ENCODE measurements at places on chromosomes 2 and 18.
A peak's percentile ranks its signal among the peaks of the same experiment; 100 is the strongest.

DNA sequence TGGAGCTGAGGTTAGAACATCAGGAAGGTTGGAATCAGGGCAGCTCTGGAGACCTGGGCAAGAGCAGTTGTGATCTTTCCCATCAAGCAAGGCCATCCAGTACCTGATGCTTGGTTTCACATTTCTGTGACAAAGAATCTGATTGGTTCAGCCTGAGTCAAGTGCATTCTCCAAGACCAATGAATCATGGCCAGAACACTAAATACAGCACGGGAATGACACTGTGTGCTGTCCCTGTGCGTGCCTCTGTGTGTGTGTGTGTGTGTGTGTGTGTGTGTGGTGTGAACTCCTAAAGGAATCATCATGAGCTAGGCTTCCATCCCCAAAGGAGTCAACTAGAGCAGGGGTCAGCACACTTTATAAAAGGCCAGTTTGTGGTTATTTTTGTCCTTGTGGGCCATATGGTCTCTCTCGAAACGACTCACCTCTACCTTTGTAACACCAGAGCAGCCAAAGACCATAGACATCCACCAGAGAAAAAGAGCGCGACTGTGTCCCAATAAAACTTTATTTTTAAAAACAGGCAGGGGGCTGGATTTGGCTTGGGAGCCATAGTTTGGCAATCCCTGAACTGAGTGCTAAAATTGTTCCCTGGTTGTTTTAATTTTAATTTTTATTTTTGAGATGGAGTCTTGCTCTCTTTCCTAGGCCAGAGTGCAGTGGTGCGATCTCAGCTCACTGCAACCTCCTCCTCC, 99.7 kb downstream of the INHBB start:
- no peak for DNase-seq

DNA sequence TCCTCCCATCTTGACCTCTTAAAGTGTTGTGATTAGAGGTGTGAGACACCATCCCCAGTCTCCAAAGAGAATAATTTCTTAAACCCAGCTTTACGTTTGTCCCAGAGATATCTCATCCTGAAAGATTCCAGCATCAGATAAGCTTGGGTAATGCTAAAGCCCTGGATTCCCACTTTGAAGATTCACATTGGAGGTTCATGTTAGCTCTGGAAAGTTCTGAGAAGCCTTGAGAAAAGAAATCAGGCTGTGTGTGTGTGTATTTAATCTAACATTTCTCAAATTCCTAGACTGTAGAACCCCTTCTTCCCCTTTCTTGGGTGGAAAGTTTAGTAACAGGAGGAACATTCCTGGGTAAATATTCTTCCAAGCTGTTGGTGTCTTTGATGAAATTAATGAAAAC, 18.0 kb downstream of the ZNF532 start:
- DNase-seq: no peak

- DNase-seq: no peak
Measured at GRCh38 chr2:30678410-30679137, 128.7 kb downstream of the CAPN13 start.

GRCh38 chr2:204900487-204900886, 355.2 kb downstream of the PARD3B start:
- no peak for DNase-seq

GRCh38 chr2:237262838-237263771, 150.9 kb downstream of the COL6A3 start:
- DNase-seq: no peak

DNA sequence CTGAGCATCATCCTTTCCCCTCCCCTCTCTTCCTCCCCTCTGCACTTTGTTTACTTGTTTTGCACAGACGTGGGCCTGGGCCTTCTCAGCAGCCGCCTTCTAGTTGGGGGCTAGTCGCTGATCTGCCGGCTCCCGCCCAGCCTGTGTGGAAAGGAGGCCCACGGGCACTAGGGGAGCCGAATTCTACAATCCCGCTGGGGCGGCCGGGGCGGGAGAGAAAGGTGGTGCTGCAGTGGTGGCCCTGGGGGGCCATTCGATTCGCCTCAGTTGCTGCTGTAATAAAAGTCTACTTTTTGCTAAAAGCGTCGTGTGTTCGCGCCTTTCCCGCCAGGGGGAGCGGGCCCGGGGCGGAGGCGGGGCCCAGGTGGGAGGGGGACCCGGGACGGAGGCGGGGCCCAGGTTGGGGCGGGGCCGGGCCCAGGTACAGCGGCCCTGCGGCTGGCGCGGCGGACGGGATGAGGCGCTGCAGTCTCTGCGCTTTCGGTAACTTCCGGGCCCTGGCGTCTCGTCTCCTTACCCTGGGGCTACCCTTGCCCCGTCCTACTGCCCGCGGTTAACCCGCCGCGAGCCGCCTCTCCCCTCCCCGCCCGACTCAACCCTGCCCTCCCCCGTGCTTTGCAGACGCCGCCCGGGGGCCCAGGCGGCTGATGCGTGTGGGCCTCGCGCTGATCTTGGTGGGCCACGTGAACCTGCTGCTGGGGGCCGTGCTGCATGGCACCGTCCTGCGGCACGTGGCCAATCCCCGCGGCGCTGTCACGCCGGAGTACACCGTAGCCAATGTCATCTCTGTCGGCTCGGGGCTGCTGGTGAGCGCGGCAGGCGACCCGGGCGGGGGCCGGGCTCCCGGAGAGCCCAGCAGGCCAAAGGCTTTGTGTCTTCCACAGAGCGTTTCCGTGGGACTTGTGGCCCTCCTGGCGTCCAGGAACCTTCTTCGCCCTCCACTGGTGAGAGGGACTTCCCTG, at the start of gene KRTCAP3:
KRTCAP3 (plus strand) TSS at position 424 of the 962 bp plus-strand sequence; CDS start at position 456, 32 bp downstream.
- DNase-seq: no peak

DNA sequence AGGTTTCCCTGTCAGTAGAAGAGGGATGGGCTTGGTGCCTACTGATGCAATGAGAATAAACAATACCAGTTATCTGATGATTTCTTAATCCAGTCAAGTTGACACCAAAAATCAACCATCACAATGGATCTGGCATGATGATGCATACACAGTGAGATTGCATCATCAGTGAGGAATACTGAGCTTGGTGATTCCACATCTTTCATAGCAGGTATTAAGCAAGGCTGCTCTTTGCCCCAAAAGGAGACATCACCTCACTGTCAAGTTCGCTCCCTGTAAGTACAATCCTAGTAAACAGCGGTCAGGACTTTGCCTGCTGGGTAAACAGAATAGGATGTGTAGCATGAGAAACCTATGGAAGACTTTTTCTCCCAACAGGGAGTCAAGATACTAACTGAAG, 282.7 kb upstream of the CDH2 start:
- DNase-seq: no peak

- DNase-seq: no peak
Measured at GRCh38 chr2:47375307-47375706, 27.6 kb upstream of the MSH2 start.

- no peak for DNase-seq
Measured at GRCh38 chr2:32947484-32948143, 861 bp downstream of the LTBP1 start.

GRCh38 chr2:195672674-195673073, 15.6 kb downstream of the SLC39A10 start:
- no peak for DNase-seq

DNA sequence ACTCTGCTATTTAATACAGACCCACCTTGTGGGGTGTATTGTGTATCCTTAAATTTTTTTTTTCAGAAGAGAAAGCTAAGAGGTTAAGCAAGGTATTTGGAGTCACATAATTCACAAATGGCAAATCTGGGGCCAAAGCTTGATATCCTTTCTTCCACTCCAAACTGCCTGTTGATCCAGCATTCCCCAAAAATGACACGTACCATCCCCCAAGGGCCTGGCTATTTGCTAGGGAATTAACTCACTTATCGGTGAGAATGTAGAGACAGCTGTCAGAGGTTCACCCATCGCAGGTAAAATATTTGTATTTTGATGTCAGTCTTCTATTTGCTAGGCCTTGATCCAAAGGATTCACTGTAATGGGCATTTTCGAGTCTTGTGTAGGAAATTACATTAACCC, 103.6 kb upstream of the FZD7 start:
- DNase-seq: no peak

GRCh38 chr2:195763866-195764265, 106.8 kb downstream of the SLC39A10 start:
- DNase-seq: no peak

GRCh38 chr2:16055848-16056580, 115.7 kb downstream of the MYCN start:
- peak; percentile 74 for DNase-seq

- DNase-seq: peak; percentile 71
Measured at GRCh38 chr18:25350489-25351251, 1.3 kb downstream of the ZNF521 start.

- DNase-seq: peak; percentile 31
Measured at GRCh38 chr2:158539176-158540005, 82.6 kb downstream of the PKP4 start.

DNA sequence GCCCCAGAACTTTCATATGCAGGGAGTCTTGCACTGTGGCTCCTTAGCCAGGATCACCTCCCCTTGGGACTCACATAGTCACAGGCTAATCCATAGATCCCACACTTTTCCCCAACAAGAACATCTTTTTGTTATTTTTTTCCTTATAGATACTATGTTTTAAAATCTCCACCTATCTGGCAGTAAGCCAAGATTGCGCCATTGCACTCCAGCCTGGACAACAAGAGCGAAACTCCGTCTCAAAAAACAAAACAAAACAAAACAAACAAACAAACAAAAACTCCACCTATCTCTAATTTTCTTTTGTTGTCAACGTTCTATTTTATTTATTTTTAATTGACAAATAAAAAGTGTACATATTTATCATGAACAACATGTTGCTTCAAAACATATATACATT, 141.7 kb downstream of the PDE11A start:
- DNase-seq: no peak

DNA sequence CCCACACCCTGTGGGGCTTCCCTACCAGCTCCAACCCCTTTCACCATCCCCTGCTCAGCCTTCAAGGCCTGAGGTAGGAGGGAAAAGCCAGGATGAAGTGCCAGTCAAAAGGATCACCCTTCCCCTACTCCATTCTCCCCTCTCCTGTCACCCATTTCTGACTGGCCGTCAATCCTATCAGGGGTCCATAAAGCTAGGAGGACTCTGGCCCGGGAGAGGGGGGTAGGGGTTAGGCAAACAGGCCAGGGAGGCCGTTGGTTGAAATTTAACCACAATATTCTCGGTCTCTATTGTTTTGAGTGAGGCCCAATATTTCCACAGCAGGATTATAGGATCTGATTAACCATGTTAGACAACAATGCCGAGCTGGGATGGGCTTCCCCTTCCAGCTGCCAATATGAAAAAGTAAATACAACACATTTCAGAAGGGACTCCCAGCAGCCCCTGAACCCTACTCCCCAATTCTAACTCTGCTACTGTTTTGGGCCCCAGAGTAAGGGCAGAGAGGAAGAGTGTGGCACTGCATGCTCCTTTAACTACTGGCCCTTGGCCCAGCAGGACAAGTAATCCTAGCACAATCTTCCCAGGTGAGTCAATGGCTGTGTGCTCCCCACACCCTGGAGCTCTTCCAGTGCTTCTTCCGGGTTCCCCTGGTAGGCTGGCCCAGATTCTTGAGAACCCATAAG, 10.6 kb upstream of the IHH start:
- no peak for DNase-seq

GRCh38 chr2:11022591-11023273, 111.0 kb downstream of the KCNF1 start:
- DNase-seq: no peak

DNA sequence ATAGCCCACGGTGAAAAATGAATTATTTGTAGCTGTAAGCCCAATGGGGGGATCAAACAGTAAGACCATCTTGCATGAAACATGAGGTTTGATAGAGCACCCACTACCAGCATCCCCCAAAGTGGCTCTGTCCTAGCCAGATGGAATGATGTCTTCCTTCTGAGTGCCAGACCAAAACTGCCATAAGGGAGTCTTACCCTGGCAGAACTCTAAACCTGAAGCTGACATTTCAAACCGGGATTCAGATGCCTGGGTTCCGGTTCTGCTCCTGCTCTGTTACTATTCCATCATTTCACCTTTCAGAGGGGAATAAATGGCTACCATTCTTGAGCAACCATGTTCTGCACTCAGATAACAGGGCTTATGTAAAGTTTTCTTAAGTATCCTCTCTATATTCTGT, 67.4 kb downstream of the MYO3B start:
- DNase-seq: no peak

DNA sequence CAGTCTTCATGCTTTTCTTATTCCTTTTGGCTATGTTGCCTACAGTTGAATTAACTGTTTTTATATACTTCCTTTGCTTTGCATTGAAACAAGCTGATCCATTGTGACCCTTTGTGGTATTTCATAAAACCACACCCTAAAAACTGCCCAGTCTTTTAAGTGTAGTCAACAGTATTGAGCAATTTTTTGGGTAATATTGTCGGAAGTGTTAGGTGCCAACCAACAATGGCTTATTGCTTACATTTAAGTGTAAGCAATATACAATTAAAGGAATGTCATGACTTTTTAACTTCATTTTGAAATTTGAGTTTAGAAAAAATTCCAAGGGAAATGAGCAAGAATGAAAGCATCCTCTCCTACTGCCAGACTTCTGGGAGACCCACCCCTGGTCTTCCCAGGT, 174.1 kb downstream of the NEDD4L start:
- DNase-seq: no peak

DNA sequence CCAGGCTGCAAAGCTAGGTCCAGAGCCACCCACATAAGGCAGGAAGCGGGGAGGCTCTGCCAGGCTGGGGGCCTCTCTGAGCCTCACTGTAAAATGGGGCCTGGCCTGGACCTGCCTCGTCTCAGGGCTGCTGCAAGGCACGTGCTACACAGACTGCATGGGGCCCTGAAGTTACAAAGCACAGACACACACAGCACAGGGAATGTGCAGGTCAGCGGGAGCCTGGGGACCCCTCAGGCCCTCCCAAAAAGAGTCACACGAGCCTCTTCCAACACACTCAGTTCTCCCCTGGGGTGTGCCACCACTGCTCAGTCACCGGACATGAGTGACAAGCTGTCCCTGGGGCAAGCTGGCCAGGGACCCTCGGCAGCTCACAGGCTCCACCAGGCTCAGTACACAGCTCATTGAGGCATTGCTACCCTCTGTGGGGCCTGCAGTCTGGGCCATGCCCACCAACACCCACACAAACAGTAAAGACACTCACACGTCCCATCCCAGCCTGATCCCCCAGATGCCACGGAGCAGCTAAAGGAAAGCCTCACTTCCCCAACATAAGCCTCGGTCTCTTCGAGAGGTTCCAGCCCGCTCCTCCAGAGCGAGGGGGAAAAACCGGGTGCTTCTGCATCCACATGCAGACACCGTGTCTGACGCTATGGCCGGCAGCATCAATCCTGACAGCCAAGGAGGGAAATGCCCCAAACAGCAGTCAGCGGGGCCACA, 33.7 kb downstream of the BOK start:
- DNase-seq: no peak

- no peak for DNase-seq
Measured at GRCh38 chr18:22250591-22250996, 81.2 kb downstream of the GATA6 start.

- DNase-seq: no peak
Measured at GRCh38 chr2:239250216-239251081, 150.4 kb downstream of the HDAC4 start.

- DNase-seq: no peak
Measured at GRCh38 chr2:75808793-75809535, 98.2 kb upstream of the GCFC2 start.
